RWPE2 (cell line): ENCODE measurements at places on chromosomes 1 and 21.

GRCh38 chr1:7558481-7558880, 212.6 kb upstream of the VAMP3 start:
- DNase-seq = no peak

- no peak for DNase-seq
Observed at GRCh38 chr1:151970128-151970527, 23.5 kb downstream of the S100A10 start.

DNA sequence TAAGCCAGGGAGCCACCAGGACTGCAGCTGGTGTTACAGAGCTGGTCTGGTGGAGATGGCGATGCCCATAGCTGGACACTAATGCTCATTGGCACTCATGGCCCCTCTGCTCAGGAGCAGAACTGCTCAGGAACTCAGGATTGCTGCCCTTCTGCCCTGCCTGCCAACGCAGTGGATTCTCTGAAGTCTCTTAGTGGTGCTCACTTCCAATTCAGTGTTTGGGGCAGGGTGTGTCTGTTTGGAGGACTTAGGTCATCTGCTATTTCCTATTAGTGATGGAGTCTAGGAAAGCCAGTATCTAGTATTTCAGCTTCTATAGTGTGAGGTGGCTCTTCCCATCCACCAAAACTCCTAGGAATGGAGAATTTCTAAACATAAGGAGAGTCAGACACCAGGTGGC, 29.1 kb downstream of the S100A10 start:
- DNase-seq = no peak

- DNase-seq = no peak
Observed at GRCh38 chr1:226862890-226863289, 7.5 kb upstream of the PSEN2 start.

DNA sequence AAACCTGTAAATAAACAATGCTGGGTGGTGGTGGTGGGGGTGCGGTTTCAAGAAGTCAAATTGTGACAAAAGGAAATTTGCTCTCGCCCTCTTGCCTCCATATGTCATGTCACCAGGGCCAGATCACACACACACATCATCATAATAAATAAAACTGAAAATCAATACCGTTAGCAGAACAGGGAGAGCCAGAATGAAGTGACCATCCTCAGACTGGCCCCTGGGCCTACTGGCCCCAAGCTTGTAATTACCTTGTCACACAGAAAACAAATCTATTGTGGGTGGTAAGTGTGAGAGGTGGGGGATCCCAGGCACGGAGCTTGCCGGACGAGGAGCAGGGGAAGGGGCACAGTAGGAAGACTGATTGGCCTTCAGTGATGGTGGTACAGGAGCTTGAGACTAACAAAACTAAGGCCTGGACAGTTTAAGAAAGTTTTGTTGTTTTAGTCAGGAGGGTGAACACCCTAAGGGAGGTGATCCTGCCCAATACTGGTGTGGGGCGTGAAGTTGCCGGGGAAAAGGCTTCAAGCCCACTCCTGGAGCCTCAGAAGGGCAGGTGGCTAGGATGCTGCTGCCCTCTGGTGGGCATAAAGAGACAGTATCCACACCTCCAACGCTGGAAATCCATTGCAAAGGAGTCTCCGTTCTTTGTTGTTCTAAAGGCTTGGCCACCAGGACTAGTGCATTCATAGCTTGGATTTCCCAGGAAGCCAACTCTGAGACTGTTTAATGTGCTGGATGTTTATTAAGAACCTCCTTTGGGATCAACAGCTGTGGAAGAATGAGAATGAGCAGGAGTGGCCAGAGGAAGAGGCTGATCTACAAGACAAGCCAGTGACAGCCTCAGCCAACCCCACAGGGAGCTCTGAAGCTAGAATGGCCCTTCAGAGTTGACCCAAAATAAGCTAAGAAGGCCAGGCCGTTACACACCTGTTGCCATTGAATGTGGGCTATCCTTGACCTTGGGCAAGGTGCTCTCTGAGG, 8.1 kb upstream of the C1orf216 start:
- no peak for DNase-seq

DNA sequence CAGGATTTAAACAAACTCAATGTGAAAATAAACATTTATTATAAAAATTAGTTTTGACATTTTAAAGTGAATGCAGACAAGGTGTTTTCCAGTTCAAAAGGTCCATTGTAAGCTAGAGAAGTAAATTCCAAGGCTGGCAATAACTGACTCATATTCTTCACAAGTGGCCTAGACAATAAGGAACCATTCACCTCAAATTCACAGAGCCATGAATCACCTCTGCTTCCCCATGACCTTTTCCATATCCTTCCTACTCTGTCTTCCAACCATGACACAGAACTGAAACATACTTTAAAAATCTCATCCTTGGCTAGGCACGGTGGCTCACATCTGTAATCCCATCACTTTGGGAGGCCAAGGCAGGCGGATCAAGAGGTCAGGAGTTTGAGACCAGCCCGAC, 24.8 kb downstream of the F11R start:
- no peak for DNase-seq

DNA sequence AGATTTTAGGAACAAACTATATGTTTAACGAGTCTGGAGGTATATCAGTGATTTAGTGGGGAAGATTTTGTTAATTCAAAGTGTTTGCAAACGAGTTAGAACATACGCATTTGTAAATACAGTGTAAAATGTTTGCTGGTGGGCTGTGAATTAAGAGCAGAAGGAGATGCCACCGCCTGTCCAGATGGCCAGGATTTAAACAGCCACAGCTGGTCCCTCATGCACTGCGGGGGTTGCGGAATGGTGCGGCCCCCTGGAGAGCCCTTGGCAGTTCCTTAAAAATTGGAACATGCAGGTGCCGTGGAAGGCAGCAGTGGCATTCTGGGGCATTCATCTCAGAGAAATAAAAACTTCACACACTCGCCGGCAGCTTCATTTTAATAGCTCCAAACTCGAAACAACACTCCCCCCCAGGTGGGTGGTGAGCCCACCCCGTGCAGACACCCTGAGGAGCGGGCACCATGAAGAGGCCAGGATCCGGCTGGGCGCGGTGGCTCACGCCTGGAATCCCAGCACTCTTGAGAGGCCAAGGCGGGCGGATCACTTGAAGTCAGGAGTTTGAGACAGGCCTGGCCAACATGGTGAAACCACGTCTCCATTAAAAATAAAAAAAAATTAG, 3.5 kb upstream of the C1orf159 start:
- DNase-seq = no peak

DNA sequence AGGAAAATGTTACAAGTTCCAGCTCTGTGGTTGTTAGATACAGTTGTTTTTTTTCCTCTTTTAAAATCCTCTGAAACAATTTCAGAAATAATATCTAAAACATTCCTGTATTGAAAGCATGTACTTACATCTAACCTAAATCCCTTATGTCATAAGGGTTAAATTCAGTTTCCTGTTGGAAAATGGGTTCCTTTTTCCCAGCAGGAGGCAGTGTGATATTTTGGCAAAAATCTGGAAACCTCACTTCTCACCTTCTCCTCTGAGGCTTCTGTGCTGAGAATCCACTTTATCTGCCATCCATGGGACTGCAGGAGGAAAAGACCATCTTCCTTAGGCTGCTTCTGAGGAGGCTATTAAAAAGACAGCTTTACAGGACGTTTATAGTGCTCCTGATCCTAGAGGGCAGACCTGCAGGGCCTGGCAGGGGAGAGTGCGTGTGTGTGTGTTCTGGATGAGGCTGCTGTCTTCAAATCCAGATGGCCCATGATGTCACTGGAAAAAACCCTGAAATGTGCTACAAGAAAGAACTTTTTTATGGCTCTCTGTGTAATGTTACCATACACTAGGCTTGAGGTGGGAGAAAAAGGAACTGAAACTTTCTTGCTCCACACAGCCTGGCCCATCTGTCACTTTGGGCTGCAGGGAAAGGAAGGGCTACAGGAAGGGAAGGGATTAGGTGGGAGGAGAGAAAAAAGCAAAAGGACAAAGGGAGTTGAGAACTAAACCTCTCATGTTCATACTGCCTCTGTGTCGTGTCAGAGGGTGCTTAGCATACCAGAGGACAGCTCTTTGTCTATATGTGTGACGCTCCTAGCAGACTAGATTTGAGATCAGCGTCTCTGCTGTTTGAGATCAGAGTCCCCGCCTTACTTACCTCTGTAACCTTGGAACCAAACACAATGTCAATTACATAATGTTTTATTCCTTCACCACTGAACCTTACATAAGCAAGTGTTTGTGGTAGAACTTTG, 379.2 kb upstream of the SPAG17 start:
- DNase-seq = no peak

- no peak for DNase-seq
Observed at GRCh38 chr1:83796409-83796808, 202.5 kb downstream of the TTLL7 start.

DNA sequence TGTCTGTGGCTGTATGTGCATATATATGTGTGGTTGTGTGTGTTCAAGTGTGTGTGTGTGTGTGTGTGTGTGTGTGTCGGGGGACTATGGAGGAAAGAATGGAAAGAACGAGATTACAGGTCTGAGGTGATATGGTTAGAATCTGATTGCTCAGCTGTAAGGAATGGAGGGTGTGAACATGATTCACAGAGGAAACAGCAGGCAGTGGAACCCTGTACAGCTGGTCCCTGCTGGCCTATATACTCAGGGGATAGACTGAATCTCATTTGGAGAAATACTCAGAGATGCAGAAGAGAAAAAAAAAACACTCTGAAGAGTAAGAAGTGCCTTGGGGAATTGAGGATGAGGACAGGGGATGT, 180.1 kb upstream of the ESRRG start:
- DNase-seq = no peak

GRCh38 chr1:56056438-56057287, 522.7 kb downstream of the PLPP3 start:
- DNase-seq = no peak

- no peak for DNase-seq
Observed at GRCh38 chr1:92713939-92714338, 71.0 kb downstream of the EVI5 start.

- DNase-seq = no peak
Observed at GRCh38 chr1:38814984-38815464, 44.5 kb downstream of the RRAGC start.

- DNase-seq = no peak
Observed at GRCh38 chr1:98516306-98516705, 145.2 kb upstream of the SNX7 start.

DNA sequence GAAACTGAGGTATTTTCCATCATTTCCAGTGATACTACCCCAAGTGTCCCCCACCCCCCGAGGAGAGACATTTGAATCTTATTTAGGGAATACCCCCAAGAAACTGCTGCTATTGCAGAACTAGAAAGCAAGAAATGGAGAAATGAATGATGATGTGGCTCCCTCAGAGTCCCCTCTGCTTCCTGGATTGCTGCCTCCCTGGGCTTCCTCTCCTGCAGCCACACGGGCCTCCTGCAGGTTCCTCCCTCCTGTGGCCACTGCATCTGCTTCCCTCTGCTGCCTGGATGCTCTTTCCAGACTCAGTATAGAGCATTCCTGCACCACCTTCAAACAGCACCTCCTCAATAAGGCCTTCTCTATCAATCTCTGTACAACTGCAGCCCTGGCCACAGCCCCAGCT, 69.3 kb downstream of the SLC25A24 start:
- no peak for DNase-seq

DNA sequence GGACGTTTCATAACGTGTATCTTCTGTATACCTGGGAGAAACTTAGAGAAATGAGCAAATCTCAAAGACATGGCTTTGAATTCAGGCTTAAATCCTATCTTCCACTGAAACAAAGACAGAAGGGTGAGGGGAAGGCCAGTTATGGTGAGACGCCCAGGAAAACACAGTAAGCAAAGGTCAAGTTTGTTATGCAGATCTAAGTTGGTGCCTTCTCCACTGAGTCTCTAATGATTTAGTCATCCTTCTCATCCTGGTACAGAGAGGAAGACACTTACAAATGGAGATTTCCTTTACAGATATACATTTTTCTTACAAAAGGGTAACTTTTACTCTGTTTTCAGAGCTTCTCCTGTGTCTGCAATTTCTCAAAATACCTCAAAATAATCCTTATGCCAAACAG, 64.4 kb downstream of the MAP3K7CL start:
- no peak for DNase-seq

DNA sequence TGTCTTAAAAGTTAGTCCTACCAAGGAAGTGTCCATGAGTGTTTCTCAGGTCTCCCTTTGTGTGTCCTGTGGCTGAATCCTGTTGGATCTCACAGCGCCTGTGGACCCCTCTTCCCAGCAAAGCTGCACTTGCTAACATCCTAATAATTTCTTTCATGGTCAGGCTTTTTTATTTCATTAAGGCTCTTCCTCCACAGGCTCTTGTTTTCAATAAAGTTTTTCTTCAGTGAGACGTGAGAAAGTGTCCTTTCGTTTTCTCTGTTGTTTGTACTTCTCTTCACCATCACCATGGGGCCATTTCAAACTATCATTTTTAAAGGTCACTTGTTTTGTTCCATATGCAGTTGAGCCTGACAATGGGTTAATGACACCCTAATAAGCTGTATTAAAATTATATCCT, 231.5 kb downstream of the LMO4 start:
- no peak for DNase-seq

DNA sequence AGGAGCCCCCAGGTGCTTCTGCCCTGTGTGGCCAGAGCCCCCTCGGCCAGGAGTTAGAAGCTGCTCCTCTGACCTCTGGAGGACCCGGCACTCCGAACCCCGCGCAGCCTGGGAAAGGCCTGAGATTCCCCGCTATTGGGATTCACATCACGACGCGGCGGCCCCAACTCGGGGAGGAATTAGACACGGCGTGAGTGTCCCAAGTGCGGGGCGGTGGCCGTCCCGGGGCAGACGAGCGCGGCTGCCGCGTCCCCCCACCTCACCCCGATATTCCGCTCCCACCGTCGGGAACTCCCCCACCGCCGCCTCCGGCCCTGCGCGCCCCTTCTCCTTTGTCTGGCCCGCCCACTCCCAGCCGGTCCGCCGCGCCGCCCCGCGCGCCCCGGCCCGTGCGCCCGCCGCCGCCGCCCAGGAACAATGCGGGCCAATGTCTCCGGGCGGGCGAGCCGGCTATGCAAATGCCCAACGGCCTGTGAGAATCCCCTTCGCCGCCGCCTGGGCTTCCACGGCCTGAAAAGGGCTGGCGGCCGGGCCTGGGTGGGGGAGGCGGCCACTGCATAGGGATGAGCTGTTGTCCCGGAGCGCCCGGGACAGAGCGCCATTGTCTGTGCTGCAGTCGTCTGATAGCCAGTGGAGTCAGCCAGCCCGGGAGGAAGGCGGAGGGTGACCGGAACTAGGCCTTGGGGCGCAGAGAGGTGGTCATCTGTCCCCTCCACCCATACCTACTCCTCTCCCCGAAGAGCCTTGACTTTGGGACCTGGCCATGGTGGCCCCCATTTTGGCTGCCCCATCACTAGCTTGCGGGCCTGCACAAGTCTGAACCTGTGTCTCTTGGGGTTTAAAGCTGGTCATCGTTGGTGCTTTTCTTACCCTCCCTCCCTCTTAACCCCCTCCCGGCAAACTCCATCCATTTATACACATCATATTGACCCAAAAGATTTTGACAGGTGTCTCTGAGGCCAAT, 19.4 kb downstream of the RHBG start:
- DNase-seq = no peak

GRCh38 chr1:98910827-98911226, 93.8 kb downstream of the PLPPR5 start:
- no peak for DNase-seq

- DNase-seq = no peak
Observed at GRCh38 chr1:153459655-153460054, 796 bp downstream of the S100A7 start.

- no peak for DNase-seq
Observed at GRCh38 chr21:39003982-39004633, 179.1 kb downstream of the PSMG1 start.

- no peak for DNase-seq
Observed at GRCh38 chr1:203926025-203926540, 64.7 kb downstream of the SNRPE start.
